ENCODE measurements at places on chromosomes 12 and 14.

GRCh38 chr12:43737646-43738045, 20.9 kb downstream of the PUS7L start:
- no peak for DNase-seq

DNA sequence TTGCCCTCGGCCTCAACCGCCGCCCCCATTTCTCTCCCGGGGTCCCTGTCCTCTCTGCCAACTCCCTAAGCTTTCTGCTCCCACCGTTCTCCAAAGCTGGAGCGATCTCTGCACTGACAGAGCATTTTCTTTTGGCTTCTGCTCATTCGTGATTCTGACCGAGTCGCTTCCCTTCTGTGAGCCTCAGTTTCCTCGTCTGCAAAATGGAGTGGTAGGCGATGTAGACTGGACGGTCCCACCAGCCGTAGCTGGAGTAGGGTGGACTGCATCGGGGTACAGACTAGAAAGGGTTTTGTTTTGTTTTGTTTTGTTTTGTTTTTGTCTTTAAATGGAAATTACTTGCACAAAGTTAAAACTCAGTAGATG, 2.4 kb downstream of the VSX2 start:
- DNase-seq, result no peak

DNA sequence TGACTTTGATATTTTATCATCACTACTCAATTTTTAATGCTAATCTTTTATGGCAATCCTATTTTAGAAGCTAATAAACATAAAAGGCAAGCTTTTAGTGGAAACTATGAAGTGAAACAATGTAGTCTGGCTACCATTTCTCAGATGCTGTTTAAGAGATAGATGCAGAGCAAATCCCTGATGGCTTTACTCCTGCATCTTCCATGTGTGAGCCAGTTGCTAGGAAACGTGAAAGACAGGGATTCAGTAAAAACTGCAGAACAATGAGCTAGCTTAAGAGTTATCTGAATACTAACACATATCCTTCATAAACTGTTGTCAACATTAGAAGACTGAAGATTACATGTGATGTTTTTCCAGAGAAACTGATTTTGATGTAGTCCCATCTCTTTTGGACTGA, 112.6 kb downstream of the SLC2A13 start:
- no peak for DNase-seq

DNA sequence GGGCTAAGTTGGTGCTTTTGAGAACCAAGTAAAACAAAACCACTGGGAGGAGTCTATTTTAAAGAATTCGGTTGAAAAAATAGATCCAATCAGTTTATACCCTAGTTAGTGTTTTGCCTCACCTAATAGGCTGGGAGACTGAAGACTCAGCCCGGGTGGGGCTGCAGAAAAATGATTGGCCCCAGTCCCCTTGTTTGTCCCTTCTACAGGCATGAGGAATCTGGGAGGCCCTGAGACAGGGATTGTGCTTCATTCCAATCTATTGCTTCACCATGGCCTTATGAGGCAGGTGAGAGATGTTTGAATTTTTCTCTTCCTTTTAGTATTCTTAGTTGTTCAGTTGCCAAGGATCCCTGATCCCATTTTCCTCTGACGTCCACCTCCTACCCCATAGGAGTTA, 1.8 kb upstream of the RAB5B start:
- DNase-seq, result peak; percentile 19

GRCh38 chr14:75090353-75090752, 20.9 kb downstream of the ZC2HC1C start:
- DNase-seq, result no peak

- no peak for DNase-seq
These were observed 129.9 kb upstream of the GRIN2B start for GRCh38 chr12:14111230-14111865.
